ENCODE measurements at places on chromosomes 5 and 9.

GRCh38 chr9:79300068-79300467 lies 271.7 kb upstream of the TLE4 start:
- no peak for DNase-seq

GRCh38 chr9:120416781-120417427 lies 163.1 kb downstream of the CDK5RAP2 start:
- no peak for DNase-seq

DNA sequence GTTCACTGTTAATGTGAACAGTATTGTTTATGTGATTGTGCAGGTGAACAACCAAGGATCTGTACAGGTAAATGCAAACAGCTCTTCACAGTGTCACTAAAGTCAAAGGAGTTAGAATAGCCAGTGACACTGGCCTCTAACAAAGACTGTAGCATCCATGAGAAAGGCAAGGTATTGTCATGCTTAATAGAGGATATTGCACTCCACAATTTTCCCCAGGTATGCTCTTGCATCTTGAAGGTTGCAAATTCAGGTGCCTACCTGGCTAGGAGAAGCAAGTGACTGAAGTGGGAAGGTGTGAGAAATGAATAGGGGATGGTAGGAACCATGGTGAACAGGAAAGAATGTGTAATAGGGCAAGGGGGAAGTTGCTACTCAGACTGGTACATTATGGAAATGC lies 101.2 kb upstream of the EFNA5 start:
- no peak for DNase-seq

GRCh38 chr9:130053504-130054324 lies at the start of gene GPR107:
GPR107 (plus strand) TSS chr9:130053906; CDS start chr9:130053933, 27 bp downstream.
- DNase-seq, result peak; percentile 80

GRCh38 chr5:52725808-52726207 lies 61.9 kb upstream of the ITGA1 start:
- no peak for DNase-seq

DNA sequence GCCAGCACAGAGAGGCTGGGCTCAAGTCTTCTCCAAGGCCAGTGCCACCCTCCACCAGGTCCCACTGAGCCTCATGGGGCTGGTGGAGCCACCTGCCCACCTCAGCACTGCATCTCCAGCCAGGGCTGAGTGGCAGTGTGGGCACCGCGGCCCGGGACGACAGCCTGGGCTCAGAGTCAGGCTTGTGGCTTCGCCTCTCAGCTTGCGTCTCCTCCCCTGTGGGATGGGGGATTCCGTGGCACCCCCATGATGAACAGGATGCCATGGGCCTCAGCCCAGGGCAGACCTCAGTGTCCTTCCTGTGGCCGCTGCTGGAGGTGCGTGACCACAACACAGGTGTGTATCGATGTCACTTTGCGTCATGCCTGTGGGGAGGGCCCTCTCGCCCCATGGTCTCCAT lies 136.4 kb upstream of the PPP1R26 start:
- no peak for DNase-seq

DNA sequence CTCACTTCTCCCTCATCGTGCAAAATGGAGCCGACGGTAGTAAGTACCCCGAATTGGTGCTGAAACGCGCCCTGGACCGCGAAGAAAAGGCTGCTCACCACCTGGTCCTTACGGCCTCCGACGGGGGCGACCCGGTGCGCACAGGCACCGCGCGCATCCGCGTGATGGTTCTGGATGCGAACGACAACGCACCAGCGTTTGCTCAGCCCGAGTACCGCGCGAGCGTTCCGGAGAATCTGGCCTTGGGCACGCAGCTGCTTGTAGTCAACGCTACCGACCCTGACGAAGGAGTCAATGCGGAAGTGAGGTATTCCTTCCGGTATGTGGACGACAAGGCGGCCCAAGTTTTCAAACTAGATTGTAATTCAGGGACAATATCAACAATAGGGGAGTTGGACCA lies 979 bp downstream of the PCDHGA12 start:
- DNase-seq, result no peak

- DNase-seq, result no peak
These were observed 11.3 kb upstream of the TMEM141 start for GRCh38 chr9:136779808-136780207.

DNA sequence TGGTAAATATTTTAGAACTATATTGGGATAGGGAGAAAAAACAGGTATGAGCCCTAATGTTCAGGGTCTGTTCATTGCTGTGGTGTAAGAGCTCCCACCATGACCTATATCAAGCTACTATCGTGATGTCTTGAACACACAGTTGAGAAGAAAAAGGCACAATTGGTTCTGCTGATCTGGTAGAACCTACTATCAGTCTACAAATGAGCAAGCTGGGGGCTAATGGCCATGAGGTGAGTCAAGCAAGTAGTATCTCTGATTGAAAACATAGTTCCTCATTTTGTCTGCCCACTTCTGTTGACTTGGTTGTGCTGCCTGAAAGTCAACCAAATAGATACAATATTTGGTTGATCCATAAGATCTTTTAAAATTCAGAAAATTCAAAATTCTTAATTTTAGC lies 1026.3 kb downstream of the CDH12 start:
- no peak for DNase-seq

Data from activated CD4-positive, alpha-beta T cell treated with anti-CD3 and anti-CD28 coated beads, Interleukin-2, amount 10 ng/mL, durations not matched to agents 7 days and 5 days (primary cell).